ENCODE measurements at places on chromosomes 5 and 9.

DNA sequence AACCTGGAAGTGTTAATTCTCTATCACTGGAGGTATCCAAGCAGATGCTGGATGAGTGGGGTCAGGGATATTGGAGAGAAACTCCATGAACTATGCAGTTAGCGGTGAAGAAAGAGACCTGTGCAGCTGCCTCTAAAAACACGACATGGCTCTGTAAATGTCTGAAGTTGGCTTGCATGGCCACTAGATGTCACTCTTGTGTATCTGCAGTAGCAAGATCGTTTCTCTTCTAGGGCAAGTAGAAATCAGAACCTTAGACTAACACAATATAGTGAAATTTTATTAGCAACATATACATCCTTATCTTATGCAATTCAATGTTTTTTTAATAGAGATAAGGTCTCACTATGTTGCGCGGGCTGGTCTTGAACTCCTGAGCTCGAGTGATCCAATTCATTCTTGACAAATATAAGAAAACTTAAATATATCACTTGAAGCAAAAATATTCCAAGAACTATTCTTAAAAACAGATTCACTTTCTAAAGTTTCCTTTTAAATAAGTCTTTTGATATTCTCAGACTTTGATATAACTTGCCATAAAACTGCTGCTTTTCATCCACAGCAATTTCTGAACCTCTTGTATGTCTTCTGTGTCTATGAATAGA is 2.9 kb downstream of the OR2S2 start:
- DNase-seq: peak; percentile 73

DNA sequence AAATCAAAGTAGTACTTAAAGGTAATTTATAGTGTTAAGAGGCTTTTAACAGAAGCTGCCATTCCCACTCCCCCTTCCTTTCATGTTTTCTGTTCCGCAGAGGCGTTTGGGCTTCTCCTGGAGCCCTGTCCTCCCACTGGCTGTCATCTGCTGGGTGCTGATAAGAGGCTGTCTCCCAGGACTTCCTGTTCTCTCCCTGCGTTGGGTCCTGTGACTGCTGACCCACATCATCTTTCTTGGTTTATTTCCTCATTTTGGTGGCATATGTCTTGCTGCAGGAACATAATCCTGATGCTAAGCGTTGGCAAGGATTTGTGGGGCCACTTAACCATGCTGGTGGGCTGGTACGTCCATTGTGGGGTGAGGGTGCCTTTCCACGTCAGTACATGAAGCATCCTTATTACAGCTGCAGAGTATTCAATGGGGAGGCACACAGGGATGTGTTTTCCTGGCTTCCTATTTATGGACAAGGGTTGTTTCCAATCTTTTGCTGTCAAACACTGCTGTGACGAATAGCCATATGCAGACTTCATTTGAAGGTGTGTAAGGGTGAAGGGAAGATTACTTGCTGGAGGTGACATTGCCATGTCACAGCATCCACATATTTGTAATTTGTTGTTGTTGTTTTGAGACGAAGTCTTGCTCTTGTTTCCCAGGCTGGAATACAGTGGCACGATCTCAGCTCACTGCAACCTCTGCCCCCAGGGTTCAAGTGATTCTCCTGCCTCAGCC is 22.3 kb upstream of the RNF130 start:
- no peak for DNase-seq

DNA sequence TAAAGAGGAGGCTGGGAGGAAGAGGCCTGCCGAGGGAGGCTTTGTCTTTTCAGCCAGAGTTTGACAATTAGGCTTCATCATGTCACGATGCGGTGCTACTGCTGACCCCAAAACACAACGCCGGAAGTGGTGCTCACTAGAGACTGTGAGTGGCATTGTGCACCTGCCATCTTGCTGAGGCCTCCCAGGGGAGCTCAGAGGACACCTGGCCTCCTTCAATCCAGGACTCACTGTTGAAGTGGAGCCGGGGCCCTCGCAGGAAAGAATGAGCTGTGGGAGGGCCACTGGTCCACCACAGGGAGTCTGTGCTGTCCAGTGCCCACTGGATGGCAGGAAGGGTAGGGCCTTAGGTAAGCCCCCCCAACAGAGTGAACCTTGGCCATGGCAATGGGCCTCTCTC is 12.7 kb upstream of the SLC25A48 start:
- no peak for DNase-seq

- DNase-seq: no peak
Observed at GRCh38 chr5:179297026-179297425, 48.2 kb downstream of the ADAMTS2 start.

DNA sequence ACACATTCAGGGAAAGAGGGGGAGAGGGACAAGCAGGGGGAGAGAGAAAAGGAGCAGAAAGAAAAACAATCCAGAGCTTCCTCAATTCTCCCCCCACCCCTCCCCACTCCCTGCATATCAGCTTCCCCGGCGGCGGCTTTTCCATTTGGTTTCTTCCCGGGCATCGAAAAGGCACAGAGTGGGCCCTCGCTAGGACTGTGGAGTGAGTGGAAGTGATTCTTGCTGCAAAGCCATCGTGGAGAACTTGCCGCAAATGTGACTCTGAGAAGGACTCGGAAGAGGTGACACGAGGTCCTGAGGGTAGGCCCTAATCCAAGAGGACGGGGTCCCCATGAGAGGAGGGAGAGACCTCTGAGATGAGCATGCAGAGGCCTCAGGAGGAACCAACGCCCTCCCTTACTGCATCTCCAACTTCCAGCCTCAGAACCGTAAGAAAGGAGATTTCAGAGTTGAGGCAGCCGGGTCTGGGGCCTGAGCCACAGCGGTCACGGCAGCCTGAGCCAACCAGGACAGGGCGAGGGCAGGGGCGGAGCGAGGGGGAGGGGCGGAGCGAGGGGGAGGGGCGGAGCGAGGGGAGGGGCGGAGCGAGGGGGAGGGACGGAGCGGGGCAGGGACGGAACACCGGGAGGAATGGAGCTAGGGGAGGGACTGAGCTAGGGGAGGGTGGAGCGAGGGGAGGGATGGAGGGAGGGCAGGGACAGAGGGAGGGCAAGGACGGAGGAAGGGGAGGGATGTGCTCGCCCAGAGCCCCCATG is 21.2 kb upstream of the SARDH start:
- no peak for DNase-seq

DNA sequence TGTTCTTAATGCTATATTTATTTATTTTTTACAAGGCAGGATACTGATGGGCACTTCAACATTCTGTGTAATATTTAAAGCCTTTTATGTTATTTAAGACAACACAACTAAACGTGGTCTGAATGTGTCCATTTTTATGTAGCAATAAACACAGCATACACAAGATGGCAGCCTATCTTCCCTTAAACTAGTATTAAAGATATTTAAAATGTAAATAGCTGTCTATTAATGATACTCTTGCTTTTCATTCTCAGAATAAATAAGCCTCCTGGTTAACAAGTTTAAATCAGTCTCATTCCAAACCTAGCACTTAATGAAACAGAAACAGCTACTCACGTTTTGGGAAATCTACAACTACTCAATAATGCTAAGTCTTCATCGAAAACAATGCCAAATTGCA is 315.7 kb downstream of the MCTP1 start:
- no peak for DNase-seq

DNA sequence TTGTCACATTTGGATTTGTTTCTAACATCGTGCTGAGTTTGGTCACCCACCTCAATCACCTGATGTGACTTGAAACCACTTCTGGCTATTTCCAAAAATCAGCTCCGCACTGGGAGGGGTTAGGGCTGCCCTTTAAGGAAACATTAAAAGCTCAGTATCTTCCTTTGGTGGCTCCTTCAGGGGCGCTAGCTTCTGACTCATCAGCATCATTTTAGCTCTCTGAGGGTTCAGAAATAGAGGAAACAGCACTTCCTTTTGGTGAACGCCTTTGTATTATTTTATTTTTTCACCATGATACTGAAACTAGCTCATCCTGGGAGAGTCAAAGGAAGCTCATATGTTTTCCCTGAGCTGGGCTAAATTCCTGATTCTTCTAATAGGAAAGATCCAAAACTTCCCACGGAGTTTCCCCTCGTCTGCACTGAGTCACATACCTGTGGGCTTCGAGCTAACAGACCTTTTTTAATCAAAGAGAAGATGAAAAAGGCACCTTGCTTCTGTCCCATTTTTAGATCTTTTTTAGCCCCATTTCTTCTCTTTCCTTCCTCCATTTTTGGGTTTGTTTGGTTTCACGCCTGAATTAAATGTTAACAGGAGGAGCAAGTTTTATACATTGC is 48.2 kb downstream of the ROPN1L start:
- peak; percentile 19 for DNase-seq

DNA sequence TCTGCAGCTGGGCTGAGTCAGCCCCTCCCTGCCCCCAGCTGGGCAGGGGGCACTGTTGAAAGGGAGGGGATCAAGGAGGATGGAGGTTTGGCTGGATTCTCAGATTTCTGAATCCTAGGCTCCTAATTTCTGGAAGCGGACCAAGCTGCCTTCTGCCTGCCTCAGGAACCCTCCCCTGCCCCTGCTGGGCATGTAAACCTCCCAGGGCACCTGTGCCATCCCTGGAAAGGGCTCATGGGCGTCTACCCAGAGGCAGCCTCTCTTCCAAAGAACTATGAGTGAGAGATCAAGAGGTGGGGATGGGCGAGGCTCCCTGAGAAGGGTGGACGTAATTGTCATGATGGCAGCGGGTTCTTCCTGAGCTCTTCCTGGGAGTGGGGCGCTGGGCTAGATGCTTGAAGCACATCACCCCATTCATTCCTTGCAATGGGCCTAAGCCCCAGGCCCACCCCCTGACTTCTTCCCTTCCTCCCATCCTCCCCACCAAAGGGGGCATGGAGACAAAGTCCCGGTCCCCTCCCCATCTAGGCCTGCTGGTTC is 21.6 kb downstream of the CSF1R start:
- DNase-seq: no peak

DNA sequence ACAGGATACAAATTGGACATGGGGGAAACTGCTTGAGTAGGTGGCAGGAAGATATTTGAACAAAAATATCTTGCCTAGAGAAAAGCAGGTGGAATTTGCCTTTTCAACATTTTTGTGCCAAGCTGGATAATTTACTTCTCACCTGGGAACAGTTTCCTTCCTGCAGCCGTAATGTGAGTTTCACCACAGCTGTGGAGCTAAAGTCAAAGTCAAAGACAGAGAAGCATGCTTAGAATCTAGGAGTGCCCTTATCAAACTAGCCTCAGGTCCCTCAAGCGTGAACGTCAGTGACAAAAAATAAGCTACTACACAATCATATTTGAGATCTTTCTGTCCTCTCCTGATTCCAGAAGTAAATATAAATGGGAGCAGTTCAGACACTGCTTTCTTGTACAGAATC is 588.9 kb downstream of the MAT2B start:
- DNase-seq: no peak

- peak; percentile 82 for DNase-seq
Observed at GRCh38 chr5:142095035-142095434, 13.5 kb upstream of the NDFIP1 start.

- no peak for DNase-seq
Observed at GRCh38 chr9:125850106-125850632, 103.0 kb downstream of the PBX3 start.

- DNase-seq: no peak
Observed at GRCh38 chr9:115111874-115112273, 6.1 kb downstream of the TNC start.

DNA sequence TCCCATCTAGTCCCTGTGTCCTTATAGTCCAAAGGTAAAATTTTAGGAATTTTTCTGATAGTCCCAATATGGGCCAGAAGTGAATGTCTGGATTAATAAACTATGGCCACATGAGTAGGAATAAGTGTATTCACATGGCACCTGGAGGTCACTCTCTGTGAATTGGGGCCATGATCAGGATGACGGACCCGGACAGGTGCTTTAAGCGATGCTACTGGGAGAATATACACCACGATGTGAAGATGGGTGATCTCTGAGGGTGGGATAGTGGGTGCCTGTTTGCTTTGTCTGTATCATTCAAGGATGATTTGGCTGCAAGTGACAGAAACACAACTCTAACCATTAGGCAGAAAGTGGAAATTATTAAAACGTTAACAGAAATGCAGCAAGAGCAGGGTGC is 101.2 kb downstream of the UGCG start:
- no peak for DNase-seq

DNA sequence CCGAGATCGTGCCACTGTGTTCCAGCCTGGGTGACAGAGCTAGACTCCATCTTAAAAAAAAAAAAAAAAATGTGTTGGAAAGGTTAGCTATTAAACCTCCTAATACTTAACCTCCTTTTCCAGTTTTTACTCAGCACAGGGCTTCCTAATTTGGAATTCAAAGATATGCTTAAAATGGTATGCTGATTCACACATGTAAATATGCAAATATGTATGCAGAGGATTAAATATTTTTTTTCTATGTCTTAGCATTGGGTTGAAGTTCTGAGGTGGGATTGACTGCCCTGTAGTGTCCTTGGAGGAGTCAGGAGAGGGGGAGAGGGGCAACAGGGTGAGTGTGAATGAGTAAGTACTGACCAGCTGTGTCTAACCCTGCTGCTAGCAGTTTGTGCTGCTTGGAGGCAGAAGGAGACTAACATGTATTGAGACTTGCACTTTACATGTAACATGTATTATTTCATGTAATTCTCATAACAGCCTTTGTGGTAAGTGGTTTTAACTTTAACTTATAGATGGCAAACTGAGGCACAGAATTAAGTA is 63.2 kb downstream of the SLC44A1 start:
- no peak for DNase-seq

DNA sequence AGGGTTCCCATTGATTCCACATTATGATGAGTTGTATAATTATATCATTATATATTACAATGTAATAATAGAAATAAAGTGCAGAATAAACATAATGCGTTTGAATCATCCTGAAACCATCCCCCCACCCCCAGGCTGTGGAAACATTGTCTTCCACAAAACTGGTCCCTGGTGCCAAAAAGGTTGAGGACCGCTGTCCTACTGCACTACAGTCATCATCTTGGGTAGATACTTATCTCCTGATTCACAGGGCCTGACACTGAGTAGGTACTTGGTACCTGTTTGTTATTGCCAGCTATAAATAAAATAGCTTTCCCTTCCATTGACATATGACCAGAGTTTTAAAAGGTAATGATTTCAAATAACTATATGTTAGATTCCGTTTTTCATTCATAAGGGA is 25.6 kb downstream of the ANP32B start:
- DNase-seq: no peak

- DNase-seq: no peak
Observed at GRCh38 chr9:105144841-105145240, 99.6 kb upstream of the SLC44A1 start.

GRCh38 chr9:18976709-18977531 is 56.1 kb downstream of the SAXO1 start:
- DNase-seq: no peak

GRCh38 chr5:132653716-132654115 is 4.3 kb upstream of the IL13 start:
- DNase-seq: no peak
